ENCODE measurements at places on chromosomes 7 and 10. TPM values are rescaled to one million over a fixed set of nuclear protein-coding genes. Genes with fewer than 3 reads are reported as not detected.

GRCh38 chr10:35517431-35518181 lies 87.5 kb upstream of the GJD4 start:
- no peaks in the 10 kb centered on the region for H3K27me3 ChIP-seq
- H3K27ac ChIP-seq, result no peak overlapping the region
- peaks cover 6% of the 10 kb centered on the region for H3K4me1 ChIP-seq
- H3K4me3 ChIP-seq, result no peak overlapping the region
- H3K36me3 ChIP-seq, result peaks cover 5% of the 10 kb centered on the region

GRCh38 chr10:86661161-86662025 lies 6.9 kb upstream of the LDB3 start:
- H3K36me3 ChIP-seq, result no peaks in the 10 kb centered on the region
- DNase-seq, result no peak
- no peak overlapping the region for H3K4me3 ChIP-seq
- no peaks in the 10 kb centered on the region for H3K27me3 ChIP-seq

DNA sequence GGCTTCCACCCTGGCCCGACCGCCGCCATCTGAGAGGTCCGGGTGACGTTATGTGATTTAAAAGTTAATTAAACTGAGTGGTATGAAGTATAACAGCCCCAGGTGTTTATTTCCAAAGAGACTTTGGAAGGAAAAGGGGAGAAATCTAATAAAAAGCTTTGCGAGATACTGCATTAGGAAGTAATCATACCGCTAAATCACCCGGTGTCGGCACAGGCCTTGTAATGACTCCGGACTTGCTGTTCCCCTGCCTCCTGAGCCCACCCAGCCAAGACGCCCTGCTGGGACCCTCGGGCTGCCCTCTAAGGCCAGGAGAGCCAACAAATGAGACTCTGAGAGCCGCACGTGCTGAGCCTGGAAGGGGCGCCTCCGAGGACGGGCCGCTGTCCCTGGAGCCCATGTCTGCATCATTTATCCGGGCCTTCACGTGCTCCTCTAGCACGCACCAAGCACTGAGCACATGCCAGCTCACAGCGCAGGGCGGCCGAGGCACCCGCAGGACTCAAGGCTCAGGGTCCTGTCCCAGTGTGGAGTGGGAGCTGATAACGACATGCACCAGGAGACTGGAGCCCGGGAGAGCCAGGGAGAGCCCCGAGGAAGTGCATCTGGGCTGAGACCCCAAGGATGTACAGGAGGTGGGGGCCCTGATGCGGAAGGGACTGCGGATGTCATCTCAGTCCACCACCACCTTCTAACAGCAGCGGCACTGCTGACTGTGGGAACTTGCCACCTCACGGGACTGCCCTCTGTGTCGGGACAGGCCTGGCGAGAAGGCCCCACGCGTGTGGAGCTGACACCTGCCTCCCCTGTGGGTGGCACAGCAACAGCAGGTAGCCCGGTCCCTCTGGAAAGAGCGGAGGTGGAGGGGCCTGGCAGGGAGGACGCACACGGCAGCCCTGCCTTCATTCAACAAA lies 182.7 kb downstream of the ELFN1 start:
- H3K27ac ChIP-seq, result no peak overlapping the region
- H3K4me1 ChIP-seq, result peaks cover 6% of the 10 kb centered on the region
- no peaks in the 10 kb centered on the region for H3K27me3 ChIP-seq
- no peak for DNase-seq

GRCh38 chr7:108515013-108515412 lies 10.9 kb downstream of the PNPLA8 start:
- H3K4me1 ChIP-seq, result no peaks in the 10 kb centered on the region
- H3K36me3 ChIP-seq, result peaks cover 37% of the 10 kb centered on the region
- no peaks in the 10 kb centered on the region for H3K27me3 ChIP-seq
- no peak overlapping the region for H3K27ac ChIP-seq
- no peak for DNase-seq

DNA sequence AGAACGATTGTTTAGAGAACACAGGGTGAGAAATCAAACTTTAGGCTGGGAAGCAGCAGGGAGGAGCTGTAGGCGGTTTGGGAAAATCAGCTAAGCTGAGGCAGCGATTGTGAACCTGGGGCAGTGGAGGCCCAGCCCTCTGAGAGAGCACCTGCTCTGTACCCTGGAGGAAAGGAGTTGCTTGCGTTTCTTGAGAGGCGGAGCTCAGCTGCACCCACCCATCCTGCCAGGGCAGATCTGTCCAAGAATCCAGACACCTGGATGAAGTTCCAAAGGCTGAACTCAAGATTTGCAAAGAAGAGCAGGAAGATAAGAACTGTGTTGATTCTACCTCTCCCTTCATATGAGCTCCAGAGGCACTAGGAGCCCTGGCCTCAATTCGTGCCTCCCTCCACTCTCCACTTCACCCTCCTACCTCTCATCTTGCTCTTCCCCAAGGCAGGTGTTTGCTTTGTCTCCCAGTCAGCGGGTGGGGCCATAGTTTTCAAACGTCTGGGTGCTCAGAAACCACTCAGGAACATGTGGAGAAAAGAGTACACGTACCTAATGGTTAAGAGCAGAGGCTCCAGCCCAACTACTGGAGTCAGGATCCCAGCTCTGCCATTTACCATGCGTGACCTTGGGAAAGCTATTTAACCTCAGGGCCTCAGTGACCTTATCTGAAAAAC lies 21.5 kb upstream of the TMEM213 start:
- no peak for DNase-seq
- peaks cover 7% of the 10 kb centered on the region for H3K27me3 ChIP-seq
- no peaks in the 10 kb centered on the region for H3K36me3 ChIP-seq
- no peaks in the 10 kb centered on the region for H3K4me1 ChIP-seq
- H3K4me3 ChIP-seq, result no peak overlapping the region
- no peak overlapping the region for H3K27ac ChIP-seq

- H3K4me1 ChIP-seq, result peaks cover 13% of the 10 kb centered on the region
- peak within 1 kb of the TSS; percentile 11 for H3K4me3 ChIP-seq
- H3K27me3 ChIP-seq, result peaks cover 34% of the 10 kb centered on the region
- no peak for DNase-seq
- no peak within 1 kb of the TSS for H3K27ac ChIP-seq
- H3K36me3 ChIP-seq, result no peaks in the 10 kb centered on the region
Measured at GRCh38 chr7:137846827-137847567, at the start of gene DGKI. Gene DGKI (minus strand): TSS chr7:137846974.

DNA sequence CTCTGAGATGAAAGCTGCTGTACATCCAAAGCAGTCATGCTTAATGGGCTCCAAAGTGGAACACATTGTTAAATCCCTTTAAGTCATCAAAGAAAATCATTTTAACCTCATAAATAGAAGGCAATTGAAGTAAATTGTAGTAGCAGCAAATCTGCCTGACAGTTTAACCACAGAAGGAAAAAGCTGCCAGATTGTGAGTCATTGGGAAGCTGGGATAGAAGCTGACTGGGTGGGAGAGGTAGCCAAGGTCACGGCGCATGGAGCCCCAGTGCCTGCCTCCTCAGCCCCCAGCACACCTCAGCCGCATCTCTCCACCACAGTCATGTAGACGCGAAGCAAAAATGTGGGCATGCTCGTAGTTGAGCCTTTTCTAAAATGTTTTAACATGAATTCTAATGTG lies 44.0 kb downstream of the TARP start:
- no peak for DNase-seq
- peaks cover 5% of the 10 kb centered on the region for H3K36me3 ChIP-seq
- H3K4me3 ChIP-seq, result no peak overlapping the region
- peak overlapping the region; percentile 56 for H3K27ac ChIP-seq
- H3K4me1 ChIP-seq, result peaks cover 50% of the 10 kb centered on the region

- peak overlapping the region; percentile 38 for H3K27ac ChIP-seq
- peaks cover 48% of the 10 kb centered on the region for H3K4me1 ChIP-seq
- H3K4me3 ChIP-seq, result no peak overlapping the region
- no peaks in the 10 kb centered on the region for H3K36me3 ChIP-seq
- no peak for DNase-seq
Measured at GRCh38 chr7:65477326-65477725, 103.7 kb downstream of the ZNF92 start.

GRCh38 chr10:86366033-86366901 lies at the start of gene GRID1:
Gene GRID1 (minus strand): TSS chr10:86366795.
- no peak within 1 kb of the TSS for H3K27ac ChIP-seq
- peaks cover 23% of the 10 kb centered on the region for H3K4me1 ChIP-seq
- H3K4me3 ChIP-seq, result no peak within 1 kb of the TSS
- H3K36me3 ChIP-seq, result no peaks in the 10 kb centered on the region
- DNase-seq, result no peak

LBX1 gene
- not detected for total RNA-seq

MYH16 gene
- total RNA-seq, result not detected
